ENCODE measurements at places on chromosomes 7 and 10.

DNA sequence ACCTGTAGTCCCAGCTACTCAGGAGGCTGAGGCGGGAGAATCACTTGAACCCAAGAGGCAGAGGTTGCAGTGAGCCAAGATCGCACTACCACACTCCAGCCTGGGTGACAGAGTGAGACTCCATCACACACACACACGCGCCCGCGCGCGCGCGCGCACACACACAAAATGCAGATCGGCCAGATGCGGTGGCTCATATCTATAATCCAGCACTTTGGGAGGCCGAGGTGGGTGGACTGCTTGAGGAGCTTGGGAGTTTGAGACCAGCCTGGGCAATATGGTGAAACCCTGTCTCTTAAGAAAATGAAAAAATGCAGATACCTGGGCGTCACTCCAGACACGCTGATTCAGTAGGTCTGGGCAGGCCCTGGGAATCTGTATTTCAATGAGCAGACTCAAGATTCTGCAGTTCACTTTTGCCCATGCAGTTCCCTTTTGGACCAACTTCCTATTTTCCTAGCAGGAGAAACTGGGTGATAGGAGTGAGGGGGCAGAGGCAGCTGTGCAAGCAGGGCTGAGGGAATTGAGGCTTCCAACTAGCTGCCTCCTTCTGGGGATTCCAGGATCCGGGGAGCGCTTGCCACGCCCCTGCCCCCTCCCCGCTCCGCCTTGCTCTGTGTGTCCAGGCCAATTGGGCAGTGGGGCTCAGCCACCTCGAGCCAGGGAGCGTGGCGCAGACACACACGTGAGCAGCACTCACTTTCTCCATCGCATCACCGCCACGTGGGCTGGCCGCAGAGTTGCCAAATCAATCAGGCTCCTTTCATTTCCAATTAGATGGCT, 173.6 kb downstream of the SH3PXD2A start:
- no peak for DNase-seq

GRCh38 chr7:101736084-101736483, 81.3 kb upstream of the CUX1 start:
- no peak for DNase-seq

- DNase-seq: peak; percentile 73
Measured at GRCh38 chr10:22714479-22715289, at the start of gene PIP4K2A. Gene PIP4K2A (minus strand): TSS chr10:22714578. CDS start chr10:22714326, 252 bp downstream.

DNA sequence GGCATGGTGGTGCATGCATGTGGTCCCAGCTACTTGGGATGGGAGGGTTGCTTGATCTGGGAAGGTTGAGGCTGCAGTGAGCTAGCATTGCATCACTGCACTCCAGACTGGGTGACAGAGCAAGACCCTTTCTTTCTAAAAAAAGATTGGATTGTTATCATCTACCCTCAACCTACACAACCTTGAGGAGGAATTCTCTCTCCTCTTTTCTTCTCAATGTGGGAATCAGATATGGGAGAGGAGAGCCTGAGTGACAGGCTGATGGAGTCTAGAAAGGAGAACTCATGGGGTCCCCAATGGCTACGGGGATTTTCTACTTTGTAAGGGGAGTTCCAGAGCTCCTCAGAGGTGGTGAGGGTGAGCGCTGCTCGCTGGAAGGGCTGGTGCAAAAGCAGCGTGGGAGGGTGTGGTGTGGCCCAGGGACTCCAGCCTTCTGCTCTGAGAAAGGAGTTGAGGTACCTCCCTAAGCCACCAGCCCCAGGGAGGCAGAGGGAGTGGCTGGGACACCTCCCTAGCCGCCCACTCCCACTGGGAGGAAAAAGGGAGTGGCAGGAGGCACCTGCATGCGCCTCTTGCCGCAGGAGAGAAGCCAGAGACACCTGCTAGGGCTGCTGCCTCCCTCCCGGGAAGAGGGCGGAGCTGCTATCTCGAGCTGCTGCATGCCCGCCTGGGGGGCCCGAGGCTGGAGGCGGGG, 48.4 kb downstream of the GATA3 start:
- no peak for DNase-seq

GRCh38 chr7:134493091-134493490, 34.2 kb upstream of the AKR1B1 start:
- no peak for DNase-seq

GRCh38 chr7:149027611-149028345, 527 bp downstream of the PDIA4 start:
- no peak for DNase-seq

GRCh38 chr7:40721342-40721949, 586.6 kb downstream of the SUGCT start:
- no peak for DNase-seq

DNA sequence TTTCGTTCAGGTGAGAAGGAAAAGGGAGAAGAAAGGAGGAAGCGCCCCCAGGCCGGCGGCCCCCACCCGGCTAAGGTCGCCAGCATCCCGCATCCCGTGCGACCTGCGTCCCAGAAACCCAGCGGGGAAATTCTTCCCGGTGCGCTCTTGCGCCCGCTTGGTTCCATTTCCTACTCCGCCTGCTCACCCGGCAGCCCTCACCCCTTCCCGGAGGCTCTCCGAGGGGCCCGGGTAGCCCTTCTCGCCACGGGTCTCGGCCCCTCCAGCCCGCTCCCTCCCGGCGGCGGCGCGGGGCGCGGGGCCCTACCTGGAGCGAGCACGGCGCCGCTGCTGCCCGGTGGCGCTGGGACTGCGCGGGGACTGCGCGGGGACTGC, at the start of gene PRKCQ:
TSS of gene PRKCQ (minus strand) at position 373 of the 375 bp plus-strand sequence. CDS start 65,141 bp downstream, outside the sequence.
- peak; percentile 86 for DNase-seq

GRCh38 chr7:26691406-26691805, 173.0 kb downstream of the SKAP2 start:
- no peak for DNase-seq

GRCh38 chr7:73992101-73992562, 35.8 kb upstream of the ELN start:
- no peak for DNase-seq

- DNase-seq: no peak
Measured at GRCh38 chr10:4503076-4503475, 322.9 kb upstream of the AKR1E2 start.

DNA sequence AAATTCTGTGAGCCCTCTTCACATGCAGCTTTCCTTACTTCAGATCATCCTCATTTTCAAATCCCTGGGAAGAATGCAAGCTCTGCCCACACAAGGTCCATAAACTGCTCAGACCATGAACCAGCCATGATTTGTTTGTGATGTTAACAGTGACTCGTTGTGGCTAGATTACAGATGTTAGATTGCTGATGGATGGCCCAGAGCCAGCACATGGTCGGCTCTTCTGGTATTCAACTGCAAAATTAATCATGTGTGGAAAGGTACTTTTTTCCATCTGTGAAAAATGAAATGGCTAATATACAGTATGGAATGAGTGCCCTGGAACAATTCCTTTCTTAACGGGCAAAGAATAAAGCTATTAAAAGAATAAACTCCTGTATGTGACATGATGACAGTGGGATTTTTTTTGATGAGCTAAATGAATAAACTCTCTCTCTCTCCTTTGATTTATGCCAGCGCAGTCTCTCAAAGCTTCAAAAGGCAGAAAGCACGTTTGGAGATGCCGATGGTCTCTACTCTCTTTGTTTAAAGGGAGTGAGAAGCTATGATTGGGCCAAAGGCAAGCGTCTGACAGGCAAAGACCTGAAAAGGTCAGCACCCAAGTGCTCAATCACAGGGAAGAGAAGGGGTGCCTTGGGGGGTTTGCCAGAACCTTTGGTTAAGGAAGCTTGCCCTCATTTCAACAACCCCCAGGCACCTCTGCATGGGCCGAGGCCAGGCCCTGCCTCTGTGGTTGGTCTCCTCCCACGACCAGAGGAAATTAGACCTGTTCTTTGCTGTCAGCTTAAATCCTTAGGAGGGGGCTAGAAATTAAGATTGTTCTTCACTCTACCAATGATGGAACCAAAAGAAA, 444.0 kb upstream of the NFE2L3 start:
- no peak for DNase-seq

DNA sequence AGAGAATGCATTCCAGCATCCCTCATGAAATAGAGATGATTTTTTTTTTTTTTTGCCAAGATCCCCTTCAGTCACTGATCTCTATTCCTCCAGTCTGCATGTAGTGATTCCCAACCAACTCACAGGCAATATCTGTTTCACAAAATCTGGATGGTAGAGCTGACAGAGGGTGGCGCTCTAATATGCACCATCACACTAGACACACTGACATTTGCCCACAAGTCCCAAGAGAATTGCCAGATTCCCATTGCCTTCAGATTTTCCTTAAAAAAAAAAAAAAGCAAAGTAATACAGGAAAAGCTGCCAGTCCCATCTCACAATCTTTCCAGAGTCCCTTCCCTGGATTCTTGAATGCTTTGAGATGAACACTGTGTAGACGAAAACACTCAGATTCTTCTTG, 301.0 kb downstream of the SORCS1 start:
- DNase-seq: no peak

GRCh38 chr10:73076360-73077183, 20.1 kb downstream of the P4HA1 start:
- no peak for DNase-seq

DNA sequence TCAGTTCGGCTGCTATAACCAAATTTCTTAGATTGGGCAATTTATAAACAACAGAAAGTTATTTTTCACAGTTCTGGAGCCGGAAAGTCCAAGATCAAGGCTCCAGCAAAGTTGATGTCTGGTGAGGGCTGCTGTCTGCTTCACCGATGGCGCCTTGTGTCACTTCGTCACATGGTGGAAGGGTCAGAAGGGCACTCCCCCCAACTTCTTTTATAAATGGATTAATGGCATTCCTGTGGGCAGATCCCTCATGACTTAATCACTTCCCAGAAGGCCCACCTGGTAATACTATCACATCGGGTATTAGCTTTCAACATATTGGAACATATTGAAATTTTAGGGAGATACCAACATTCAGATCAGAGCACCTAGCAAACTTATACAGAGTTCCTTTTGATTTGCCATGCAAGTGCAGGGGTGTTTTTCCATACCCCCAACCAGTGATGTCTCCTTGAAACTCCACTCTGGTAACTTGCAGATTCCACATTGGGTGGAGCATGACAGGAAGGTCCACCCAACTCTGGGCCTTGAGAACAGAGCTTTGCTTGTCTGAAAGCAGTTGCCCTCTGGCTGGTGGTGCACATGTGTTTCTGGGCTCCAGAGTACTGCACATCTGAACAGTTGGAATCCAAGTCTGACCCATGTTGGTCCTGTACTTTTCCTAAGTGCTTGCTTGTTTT, 85.1 kb upstream of the KMT2E start:
- no peak for DNase-seq

DNA sequence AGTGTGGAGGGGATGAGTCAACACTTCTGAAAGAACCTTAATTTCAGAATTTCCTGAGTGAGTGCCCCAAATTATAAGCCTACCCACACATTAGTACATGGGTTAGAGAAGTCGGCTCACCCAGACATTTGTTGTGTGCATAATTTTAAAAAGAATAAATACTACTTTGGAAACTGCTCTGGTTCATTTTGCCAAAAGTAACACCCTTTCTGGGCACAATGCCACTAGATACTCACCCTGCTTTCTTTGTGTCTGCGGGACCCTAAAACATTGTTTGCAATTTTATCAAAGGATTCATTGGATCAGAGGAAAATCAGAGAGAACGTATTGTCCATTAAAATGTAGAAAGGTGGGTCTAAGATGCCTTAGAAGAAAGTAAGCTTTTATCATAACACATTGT, 245.5 kb upstream of the NRP1 start:
- no peak for DNase-seq

GRCh38 chr10:123148414-123149161, 652 bp downstream of the HMX2 start:
- DNase-seq: peak; percentile 62

GRCh38 chr7:110156511-110156910, 934.4 kb upstream of the LRRN3 start:
- DNase-seq: no peak

GRCh38 chr10:102313221-102313896, 68.0 kb downstream of the GBF1 start:
- peak; percentile 42 for DNase-seq

- DNase-seq: no peak
Measured at GRCh38 chr10:73967022-73967429, 30.9 kb upstream of the VCL start.

GRCh38 chr10:82558014-82558607, 683.1 kb downstream of the NRG3 start:
- no peak for DNase-seq

GRCh38 chr10:18325889-18326531, 185.8 kb downstream of the CACNB2 start:
- DNase-seq: no peak

- DNase-seq: no peak
Measured at GRCh38 chr10:104084482-104085142, 1.1 kb downstream of the COL17A1 start.

GRCh38 chr7:41139789-41140188, 563.1 kb downstream of the INHBA start:
- DNase-seq: no peak

DNA sequence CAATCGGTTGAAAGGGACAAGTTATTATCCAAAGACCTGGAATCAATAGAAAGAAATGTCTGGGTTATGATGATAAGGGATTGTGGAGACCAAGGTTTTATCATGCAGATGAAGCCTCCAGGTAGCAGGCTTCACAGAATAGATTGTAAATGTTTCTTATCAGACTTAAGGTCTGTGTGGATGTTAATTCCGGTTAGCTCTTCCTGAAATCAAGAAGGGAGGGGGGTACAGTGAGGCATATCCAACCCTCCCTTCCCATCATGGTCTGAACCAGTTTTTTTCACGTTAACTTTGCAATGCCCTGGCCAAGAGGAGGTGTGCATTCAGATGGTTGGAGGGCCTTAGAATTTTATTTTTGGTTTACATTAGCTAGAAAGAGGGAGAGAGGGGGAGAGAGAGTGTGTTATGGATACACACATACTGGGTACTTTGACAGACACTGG, 9.8 kb upstream of the LRRC61 start:
- DNase-seq: no peak

DNA sequence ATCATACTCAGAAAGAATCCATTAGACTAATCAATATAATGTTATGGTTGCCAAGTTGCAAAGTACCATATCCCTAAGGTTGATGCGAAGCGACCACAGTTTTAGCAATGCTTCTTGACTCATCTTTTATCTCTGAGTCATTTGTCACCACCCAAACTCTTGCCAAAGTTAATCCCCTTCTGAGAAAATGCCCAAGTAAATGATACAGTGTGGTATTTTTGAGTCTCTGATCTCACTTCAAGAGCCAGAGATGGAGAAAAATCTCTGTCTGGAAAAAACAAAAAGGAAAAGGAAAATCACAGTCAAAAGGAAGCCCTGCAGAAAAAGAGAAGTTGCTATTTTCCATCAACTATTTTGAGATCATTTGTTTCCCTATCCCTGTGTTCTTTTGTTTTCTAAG, 26.7 kb upstream of the OTUD1 start:
- DNase-seq: no peak

- no peak for DNase-seq
Measured at GRCh38 chr10:131399981-131400380, 88.5 kb upstream of the TCERG1L start.

DNA sequence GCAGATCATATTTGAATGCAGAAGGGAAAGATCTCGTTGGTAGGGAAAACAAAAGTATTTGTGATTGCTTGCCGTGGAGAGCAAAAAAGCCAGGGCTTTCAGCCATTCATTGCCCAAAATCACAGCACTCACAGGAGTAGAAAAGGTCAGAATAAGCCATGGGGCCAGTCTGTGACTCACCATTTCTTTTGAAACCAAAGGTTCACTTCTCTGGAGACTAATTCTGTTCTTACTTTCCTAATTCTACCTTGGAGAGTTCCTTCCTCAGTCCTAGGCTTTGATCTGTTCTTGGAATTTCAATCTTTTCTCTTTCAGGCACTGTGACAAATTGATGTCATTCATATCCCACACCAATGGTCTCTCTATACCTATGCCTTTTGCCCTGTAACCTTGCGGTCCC, 54.1 kb upstream of the FAM180A start:
- no peak for DNase-seq

GRCh38 chr7:159031750-159032149, 112.9 kb downstream of the VIPR2 start:
- no peak for DNase-seq

GRCh38 chr10:125788156-125789034, 12.8 kb upstream of the MMP21 start:
- no peak for DNase-seq
